ENCODE measurements at places on chromosomes 5 and 9.

DNA sequence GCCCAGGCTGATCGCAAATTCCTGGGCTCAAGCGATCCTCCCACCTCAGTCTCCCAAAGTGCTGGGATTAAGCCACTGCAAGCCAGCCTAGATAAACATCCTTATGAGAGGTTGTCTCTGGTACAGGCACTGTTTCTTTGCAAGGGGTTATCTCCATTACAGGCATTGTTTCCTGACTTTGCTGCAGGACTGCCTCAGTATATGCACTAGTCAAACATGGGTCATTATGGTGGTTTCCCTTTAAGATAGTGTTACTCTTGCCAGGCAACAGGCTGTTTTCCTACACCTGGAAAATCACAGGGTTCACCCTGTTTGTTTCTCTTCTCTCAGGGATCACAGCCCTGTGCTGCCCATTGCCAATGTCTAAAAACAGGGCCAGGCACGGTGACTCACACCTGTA is 7.8 kb upstream of the CLTB start:
- DNase-seq = no peak

DNA sequence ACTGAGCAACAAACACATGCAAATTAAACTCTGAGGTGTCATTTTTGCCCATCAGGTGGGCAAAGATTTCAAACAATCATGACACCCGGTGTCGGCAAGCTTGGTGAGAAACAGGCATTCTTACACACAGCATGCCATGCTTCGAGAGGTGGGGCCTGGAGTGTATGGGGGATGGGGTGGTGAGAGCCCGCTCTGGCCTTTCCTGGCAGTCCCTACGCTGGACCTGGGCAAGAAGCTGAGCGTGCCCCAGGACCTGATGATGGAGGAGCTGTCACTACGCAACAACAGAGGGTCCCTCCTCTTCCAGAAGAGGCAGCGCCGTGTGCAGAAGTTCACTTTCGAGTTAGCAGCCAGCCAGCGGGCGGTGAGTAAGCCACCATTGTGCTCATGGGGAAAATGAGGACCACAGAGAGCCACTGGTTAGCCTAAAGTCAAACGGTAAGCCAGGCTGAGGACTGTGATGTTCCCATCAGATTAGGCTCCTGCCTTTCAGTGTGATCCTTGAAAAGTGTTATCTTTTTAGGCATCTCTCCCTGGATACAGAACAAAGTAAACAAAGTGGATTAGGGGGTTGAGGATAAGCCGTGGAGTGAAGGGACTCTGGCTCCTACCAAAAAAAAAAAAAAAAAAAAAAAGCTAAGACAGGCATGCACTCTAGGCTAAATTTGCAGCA is 9.4 kb downstream of the MYOZ3 start:
- DNase-seq = no peak

GRCh38 chr9:15999422-16000339 is 446.8 kb downstream of the CCDC171 start:
- DNase-seq = no peak

GRCh38 chr9:85859765-85860164 is 81.2 kb upstream of the NAA35 start:
- no peak for DNase-seq

DNA sequence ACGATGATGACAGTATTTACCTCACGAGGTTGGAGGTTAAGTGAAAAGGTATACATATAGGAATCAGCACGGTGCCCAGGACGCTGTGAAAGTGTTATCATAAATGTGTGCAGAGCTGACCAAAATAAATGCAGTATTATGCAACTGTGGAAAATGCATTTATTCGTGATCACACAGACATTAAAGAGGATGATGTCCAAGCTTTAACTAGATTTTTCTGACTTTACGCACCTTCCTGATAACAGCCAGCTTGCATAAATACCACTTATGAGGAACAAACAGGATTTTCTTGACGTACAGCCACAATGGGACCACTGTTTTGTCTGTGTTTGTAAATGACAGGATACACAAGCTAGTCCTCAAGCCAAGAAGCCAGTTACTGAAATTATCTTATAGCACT is 71.4 kb upstream of the ATP10B start:
- no peak for DNase-seq
